ENCODE measurements at places on chromosomes 11 and 22. TPM values are rescaled to one million over a fixed set of nuclear protein-coding genes. Genes with fewer than 3 reads are reported as not detected.

The OR52E8 gene
- total RNA-seq = not detected

The MOB2 gene
- 31.6 TPM for total RNA-seq

The MUC6 gene
- not detected for total RNA-seq

The MN1 gene
- 6.1 TPM for total RNA-seq

The FAM181B gene
- total RNA-seq = not detected

The OAF gene
- total RNA-seq = 14.0 TPM

The MS4A6E gene
- not detected for total RNA-seq

The MEI1 gene
- 1.2 TPM for total RNA-seq

The CCDC87 gene
- 0.44 TPM for total RNA-seq

The CNIH2 gene
- total RNA-seq = 0.37 TPM

The ART5 gene
- total RNA-seq = not detected

The RASGRP2 gene
- not detected for total RNA-seq

The OMP gene
- total RNA-seq = 0.50 TPM

The LRRC10B gene
- total RNA-seq = not detected

The STK33 gene
- 0.26 TPM for total RNA-seq

The TMEM123 gene
- 69.9 TPM for total RNA-seq

The NLRP14 gene
- 0.92 TPM for total RNA-seq

The SLC22A8 gene
- not detected for total RNA-seq

The MS4A7 gene
- total RNA-seq = not detected

The CCDC157 gene
- total RNA-seq = 1.2 TPM
